ENCODE measurements at places on chromosomes 6 and 20. TPM values are rescaled to one million over a fixed set of nuclear protein-coding genes. Genes with fewer than 3 reads are reported as not detected.

Gene LRRN4
- total RNA-seq, result under 0.01 TPM

DNA sequence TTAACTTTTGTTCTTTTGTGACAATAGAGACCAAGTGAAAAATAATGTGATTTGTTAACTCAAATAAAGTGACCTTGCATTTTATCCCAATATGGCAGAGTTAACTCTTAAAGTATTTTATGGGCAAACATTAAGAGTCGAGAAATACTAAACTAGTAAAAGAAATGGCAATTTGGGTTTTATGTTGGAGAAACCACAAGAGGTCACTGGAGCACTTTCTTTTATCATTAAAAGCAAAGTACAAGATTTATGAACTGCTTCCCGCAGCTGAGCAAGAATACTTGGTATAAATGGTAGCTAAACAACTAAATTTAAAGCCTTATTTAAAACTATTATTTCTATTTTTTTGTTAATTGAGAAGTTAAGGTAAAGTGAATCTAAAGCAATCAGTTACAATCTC is 33.5 kb upstream of the MCM9 start:
- peak; percentile 42 for DNase-seq

Gene PAX1
- not detected for total RNA-seq

DNA sequence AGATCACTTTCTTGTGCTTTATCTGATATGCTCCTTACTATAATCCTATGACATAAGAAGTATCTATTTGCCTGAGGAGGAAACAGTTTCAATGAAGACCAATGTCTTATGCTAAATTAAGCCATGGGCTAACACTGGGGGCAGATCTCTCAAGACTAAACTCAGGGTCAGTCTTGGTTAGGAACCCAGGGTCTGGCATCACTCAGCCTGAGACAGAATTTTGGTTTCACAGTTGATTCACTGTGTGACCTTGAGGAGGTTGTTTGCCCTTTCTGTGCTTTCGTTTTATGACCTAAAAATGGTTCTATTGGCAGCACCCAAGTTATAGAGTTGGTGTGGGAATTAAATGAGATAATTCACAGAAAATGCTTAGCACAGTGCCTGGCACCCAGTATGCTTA is 4.9 kb upstream of the BCAS1 start:
- no peak for DNase-seq

DNA sequence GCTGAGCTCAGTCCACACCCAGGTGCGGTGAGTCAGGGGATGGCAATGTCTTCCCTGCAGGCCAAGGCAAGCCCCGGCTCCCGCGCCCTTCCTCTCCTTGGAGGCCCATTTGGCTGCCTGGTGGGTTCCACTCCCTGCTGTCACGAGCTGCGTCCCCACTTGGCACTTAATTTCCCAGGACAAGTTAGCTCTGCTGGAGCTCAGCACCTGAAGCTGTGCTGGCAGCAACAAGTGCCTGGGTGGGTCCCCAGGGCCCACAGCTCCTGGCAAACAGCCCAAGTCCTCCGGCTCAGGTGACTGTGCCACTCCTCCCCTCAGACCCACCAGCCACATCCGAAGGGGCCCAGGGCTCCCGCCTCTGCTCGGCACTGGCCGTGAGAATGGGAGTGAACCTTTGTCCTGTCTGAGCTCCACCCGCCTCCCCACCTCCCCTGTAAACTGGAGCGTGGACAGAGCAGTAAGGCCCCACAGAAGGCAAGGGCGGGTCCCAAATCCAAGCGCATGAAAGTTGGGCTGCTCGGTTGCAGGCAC is 16.9 kb downstream of the LAMA5 start:
- DNase-seq, result no peak

Gene OR2W1
- total RNA-seq, result not detected

DNA sequence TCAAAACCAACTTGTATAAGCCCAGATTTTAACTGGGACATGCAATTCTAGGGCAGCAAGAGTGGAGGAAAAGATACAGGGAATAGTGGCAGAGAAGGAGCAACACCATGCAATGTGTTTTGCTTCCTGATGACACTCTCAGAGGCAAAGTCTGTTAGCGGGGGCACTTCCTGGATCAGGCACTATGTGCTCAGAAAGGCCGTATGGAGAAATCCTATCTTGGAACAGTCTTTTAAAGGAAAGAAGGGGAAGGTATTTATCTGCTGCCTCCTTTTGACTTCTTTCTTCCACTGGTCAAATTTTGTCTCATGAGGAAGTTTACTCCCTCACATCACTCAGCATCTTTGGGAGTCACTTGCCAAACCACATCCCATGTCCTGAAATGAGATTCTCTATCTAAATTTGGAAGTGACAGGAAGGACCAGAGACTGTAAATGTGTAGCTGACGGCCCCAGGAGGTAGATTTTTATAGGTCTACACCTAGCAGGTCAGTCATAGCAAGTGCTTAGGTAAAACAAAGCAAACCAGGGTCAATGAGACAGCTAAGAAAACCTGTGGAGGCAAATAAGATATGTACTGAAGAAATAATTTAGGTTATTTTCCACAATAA is 91.7 kb upstream of the ELOVL5 start:
- DNase-seq, result no peak

DNA sequence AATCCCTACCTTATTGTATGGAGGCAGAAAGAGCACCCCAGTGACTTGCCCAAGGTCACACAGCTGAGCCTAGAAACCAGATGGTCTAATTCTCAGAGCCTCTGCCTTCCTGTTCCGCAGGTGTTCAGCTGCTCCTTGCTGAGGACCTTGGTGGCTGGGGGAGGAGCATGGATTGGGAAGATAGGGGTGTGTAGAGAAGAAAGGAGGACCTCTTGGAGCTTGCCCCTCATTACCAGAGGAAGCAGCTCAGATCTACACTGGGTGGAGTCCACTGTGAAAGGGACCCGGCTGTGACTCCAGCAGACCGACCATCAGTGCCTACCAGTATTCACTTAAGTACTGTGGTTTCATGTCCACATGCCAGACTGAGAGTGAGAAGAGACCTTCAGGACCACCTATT is 15.2 kb downstream of the FOXP4 start:
- DNase-seq, result no peak

GRCh38 chr6:125974214-125974866 is 12.0 kb upstream of the TRMT11 start:
- peak; percentile 79 for DNase-seq

GRCh38 chr20:8394308-8394945 is 262.4 kb downstream of the PLCB1 start:
- DNase-seq, result peak; percentile 88

Gene ENPP4
- 2.2 TPM for total RNA-seq

DNA sequence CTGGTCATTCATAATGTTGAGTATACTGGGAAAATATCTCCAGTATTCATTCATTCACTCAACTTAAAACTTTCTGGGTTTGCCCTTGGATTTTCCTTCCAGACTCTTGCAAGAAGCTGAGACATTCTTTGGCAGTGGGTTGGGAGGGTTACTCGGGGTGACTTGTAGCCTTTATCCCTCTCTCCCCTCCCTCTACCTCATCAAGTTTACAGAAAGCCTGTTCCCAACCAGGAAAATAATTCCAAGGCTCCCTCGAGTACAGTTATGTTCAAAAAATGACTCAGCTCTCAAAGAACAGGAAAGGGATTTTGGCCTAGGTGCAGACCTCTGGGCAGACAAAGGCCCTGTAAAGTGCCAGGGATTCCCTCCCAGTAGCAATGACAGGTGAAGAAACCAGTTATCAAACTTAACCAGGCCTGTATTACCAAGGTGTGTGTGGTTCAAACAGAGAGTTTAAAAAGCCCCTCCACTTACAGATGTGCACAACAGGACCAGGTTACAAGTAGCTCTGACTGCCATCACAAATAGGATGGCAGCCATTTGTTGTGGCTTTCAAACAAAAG is 22.2 kb downstream of the FKBP1A start:
- peak; percentile 56 for DNase-seq

Gene ENPP5
- 0.43 TPM for total RNA-seq

DNA sequence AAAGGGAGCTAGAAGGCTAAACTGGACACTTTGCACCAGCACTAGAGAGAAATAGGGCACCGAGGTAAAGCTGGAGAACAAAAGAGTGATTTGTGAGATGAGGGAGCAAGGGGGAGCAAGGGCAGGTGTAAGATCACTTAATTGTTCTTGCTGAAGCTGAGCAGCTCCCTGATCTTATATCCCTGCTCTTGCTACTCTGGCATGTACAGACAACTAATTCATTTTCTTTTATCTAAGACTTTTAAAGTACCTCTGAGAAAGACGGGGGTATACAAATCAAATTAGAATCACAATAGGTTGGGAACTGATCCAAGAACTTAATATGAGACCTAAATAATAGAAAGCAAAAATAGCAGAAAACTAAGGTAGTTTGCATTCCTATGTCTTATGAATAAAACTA is 381.7 kb upstream of the POU3F2 start:
- no peak for DNase-seq

DNA sequence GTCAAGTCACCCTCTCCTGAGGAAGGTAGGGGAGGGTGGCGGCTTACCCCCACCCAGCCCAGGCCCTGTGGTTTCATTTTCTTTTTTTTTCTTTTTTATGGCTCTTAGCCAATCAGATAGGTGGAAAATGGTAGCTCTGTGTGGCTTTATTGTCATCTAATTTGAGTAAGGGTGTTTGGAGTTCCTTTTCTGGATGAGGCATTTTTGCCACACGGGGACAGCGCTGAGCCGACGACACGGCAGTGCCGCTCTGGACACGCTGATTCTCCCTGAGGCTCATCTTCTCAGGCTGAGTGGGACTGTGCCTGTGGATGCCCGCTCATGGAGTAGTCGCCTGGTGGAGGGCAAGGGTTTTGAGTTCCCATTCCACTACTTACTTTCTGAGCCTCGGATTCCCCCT is 37.6 kb upstream of the ANGPT4 start:
- DNase-seq, result no peak

- peak; percentile 9 for DNase-seq
Observed at GRCh38 chr6:33082702-33083101, 6.9 kb downstream of the HLA-DPB1 start.

All from fibroblast of villous mesenchyme (primary cell).